Activated T-helper 9 cell treated with anti-CD3 and anti-CD28 coated beads, Interleukin-2, amount 50 U/mL, for 16 hours (primary cell): ENCODE measurements at places on chromosomes 1 and 21.

GRCh38 chr1:206691604-206692003 is 6.9 kb downstream of the MAPKAPK2 start:
- no peak for DNase-seq

DNA sequence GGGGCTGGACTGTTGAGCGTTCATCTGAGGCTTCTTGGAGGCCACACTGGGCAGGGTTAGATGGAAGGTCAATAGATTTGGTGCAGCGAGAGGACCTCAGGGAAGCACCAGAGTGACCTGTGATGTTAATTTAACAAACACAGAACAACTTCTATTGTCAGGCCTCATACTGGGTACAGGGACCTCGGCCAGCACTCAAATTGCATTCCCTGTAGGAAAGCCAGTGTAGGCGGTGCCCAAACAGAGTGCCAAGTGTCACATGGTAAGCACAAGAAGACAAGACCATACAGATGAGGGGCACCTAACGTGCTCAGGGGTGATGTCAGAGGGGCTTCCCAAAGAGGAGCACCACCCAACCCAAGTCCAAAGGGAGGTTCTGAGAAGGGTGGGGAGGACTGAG is 1.3 kb downstream of the TMEM269 start:
- no peak for DNase-seq

DNA sequence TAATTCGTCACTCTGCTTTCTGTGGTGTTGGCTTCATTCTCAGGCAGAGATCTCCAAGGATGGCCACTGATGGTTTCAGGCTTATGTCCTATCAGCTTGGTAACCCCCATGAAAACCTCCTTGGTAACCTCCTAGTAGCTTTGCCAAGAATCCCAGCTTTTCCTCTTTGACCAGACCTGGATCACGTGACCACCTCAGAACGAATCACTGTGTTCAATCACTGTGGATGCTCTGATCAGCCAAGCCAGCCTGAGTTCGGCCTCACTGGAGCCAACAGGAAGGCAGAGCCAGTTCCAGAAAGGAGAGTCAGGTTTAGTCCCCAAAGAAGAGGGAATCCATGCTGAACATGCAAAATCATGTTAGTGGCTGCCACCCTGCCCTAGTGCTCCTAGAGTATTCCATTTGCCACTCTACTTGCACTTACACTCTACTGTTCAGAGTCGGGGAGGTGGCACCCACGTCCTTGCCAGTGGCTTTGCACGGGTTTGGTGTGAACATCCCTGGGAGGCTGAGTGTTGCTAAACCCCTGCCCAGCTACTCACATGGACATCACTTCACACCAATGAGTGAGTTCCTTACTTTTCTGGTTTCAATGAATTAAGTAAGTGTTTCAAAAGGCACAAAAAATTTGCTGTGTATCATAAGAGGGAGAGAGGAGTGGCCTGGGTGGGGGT is 33.5 kb upstream of the SSBP3 start:
- DNase-seq, result no peak

DNA sequence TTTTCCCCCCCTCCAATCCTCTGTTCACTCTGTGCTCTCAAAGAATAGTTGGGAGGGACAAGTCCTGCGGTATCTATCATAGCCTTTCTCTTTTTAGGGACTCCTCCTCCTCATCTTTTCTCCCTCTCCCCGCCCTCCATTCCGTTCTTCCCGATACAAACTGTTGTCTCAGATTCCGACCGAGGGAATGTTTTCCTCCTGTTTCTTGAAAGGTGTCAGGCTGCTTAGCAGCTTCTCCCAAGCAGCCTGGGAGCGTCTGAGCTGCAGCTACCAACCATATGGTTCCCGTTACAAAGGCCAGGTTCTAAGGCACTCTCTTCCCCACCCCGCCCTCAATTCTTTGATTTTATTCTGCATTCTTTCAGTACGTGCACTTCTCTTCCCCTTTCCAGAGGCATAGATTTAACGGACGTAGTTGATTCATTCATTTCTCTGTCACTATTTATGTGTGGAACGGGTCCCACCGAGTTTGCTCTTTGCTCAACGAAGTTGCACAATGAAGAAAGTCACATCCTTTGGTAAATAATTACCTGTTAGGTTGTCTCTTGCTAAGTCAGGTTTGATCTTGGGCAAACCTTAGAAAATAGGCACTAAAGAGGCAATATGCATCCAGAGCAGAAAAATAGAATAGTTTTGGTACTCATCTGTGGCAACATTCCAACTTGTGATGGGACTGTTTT is 2.8 kb downstream of the ADGRL2 start:
- DNase-seq, result no peak

GRCh38 chr1:59871746-59872145 is 54.8 kb downstream of the CYP2J2 start:
- no peak for DNase-seq

DNA sequence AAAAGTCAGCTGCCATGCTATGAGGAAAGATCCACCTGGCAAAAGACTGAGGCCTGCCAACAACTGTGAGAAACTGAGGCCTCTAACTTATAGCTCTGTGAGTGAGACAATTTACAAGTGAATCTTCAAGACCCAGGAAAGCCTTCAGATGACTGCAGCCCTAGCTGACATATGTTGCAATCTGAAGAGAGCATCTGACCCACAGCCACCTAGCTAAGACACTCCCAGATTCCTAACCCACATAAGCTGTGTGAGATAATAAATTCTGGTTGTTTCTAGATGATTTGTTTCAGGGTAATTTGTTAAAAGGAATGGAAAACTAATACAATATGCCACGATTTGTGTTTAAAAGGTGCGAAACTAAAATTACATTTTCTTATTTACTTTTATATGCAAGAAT is 55.1 kb downstream of the HFM1 start:
- DNase-seq, result no peak

- DNase-seq, result no peak
These were observed 30.1 kb downstream of the ATF3 start for GRCh38 chr1:212638492-212639151.

- DNase-seq, result no peak
These were observed 280.1 kb downstream of the PTPRC start for GRCh38 chr1:198918920-198919319.

- no peak for DNase-seq
These were observed 27.8 kb upstream of the LYPD8 start for GRCh38 chr1:248783367-248783766.

DNA sequence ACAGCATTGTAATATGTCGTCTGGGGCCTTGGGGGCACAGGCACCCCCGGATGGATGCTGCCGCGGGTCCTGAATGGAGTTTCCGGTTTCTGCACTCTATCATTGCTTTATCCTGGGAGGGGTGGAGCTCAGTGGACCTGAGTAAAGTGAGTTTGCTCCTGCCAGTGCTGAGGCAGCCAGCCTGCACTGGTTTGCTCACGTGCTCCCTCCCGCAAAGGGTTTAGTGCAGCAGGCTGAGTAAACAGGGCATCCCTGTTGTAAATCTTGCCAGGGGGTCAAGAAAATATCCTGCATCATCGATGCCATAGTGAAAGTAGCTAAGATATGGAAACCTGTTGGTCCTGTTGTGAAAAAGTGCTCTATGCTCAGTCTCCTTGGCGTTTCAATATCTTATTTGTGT is 85.6 kb upstream of the BRINP3 start:
- no peak for DNase-seq

DNA sequence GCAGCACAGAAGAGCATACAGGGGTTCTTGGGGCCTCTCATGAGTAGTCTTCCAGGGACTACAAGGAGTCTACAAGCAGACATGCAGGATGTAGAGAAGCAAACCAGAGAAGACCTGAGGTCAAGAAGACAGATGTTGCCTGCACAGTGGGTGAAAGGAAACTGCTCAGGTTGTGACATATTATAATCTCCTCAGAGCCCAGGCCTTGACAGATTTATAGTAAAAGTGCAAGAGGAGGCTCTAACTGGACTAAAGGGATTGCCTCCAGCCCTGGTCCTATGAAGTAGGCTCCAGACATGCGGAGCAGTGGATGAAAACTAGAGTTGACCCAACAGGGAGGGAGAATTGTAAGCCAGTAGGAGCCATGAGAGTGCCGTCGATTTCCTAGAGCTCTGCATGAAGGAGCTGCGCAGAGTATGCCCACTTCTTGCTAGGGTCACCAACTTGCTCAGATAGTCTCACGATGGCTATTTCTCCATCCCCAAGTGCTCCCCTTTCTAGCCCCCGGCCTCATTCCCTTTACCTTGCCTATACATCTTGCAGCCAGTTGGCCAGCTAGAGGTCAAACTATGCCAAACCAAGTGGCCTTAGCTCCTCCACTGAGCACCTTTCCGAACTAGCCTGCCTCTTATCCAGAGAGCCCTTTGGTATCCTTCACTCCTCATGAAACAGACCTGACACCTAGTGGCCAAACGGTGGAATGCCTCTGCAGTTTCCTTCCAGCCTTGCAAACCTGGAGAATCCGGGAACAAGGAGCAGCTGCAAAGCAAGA is 36.2 kb upstream of the IPO9 start:
- DNase-seq, result peak; percentile 5

GRCh38 chr21:25512095-25513081 is 94.9 kb downstream of the MRPL39 start:
- no peak for DNase-seq

- no peak for DNase-seq
These were observed 321.1 kb downstream of the KCTD3 start for GRCh38 chr1:215888159-215888558.

GRCh38 chr1:94025383-94026340 is 95.3 kb downstream of the ABCA4 start:
- no peak for DNase-seq

GRCh38 chr1:165925498-165926079 is 98.2 kb downstream of the UCK2 start:
- DNase-seq, result no peak

DNA sequence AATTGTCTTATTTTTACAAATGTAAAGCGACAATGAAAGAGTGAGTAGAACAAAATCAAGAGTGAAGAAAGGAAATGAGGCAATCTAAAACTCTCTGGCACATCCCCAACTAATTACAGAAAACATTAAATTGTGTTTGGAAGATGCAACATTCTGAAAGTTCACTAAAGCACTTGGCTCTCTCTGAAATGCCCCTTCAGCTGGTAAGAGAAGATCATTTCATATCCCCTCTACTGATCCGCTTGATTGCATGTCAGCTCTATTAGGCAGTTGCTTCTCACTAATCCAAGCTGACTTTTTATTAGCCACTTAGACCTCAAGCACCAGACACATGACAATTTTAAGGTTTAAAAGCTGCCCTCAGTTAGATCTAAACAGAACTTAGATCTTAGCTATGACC is 262.8 kb upstream of the PRMT6 start:
- DNase-seq, result no peak

GRCh38 chr1:152110860-152111514 is 4.3 kb downstream of the TCHH start:
- no peak for DNase-seq

DNA sequence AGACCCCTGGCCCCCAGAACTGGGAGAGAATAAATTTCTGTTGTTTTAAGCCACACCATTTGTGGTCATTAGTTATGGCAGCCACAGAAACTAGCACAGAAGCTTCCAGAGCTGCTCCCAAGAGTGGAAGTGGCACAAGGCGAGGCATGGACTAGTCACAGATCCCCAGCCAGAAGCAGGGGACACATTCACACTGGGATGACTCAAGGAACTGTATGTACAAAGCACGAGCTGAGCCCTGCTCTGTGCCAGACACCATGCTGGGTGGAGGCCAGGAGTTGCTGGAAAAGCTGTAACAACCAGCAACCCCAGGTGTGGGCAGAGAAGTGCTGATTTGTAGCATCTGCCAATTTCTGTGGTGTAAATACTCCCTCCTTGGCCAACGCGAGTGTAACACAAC is 55.6 kb downstream of the TCP10L start:
- no peak for DNase-seq

GRCh38 chr1:21329209-21329844 is 39.1 kb upstream of the ECE1 start:
- no peak for DNase-seq

DNA sequence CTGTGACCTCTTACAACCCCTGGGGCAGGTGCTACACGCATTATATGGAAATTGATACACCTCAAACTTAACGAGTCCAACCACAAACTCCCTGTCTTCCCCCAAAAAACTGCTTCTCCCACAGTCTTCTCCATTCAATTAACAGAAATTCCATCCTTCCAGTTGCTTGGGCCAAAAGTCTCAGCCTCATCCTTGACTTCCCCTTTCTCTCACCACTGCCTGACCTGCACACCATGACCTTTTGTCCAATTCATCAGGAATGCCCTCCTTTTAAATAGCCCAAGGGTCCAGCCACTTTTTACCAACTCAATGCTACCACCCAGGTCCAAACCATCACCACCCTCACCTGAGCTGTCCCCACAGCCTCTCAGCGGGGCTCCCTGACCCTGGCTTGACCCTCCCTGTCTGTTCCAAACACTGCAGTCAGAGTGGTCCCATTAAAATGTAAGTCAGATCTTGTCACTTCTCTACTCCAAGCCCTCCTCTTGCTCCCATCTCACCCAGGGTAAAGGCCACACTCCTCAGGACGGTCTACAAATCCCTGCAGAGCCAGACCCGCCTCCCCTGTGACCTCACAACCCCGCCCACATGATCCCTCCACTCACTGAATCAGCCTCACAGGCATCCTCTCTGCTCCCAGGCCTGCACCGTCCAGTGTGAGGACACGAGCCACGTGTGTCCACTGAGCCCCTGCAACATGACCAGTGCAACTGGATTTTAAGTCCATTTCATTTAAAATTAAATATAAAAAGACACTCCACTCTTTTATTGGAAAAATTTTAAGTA is 18.5 kb downstream of the KCNN3 start:
- DNase-seq, result no peak

DNA sequence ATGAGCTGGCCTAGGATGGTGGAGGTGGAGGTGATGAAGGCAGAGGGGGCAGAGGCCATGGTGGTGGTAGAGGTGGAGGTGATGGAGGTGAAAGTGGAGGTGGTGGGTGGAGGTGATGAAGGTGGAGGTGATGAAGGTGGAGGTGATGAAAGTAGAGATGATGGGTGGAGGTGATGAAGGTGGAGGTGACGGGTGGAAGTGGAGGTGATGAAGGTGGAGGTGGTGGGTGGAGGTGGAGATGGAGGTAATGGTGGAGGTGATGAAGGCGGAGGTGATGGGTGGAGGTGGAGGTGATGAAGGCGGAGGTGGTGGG is 19.7 kb upstream of the NPHP4 start:
- no peak for DNase-seq

DNA sequence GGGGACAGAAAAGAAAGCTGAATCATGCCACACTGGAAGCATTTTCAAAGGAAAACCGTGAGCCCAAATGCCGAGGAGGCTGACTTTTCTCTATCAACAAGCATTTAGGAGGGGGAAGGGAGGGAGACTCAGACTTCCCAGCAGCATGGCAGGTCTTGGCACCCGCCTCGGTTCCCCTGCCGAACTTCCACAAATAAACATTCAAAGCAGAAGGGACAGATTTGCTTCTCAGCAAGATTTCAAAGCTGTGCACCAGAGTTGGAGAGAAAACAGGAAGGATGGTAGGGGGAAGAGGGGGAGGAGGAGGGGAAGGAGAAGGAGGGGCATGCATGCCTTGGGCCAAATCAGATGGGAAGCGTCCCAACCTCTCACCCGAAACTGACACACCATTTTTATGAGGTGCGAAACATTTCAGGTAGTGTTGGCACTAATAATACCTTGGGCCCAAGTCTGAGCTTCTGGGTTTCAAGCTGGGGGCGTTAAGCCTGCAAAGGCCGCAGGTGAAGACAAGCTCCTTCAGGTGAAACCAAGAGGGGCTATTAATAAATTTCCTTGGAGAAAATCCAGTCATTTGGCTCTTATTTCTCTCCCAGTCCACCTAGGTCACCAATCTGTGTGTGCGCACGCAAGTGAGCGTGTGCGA is 26.4 kb downstream of the ABCA4 start:
- DNase-seq, result no peak

GRCh38 chr1:220669005-220669404 is 21.2 kb upstream of the C1orf115 start:
- DNase-seq, result no peak

GRCh38 chr1:1082239-1082775 is 8.2 kb upstream of the RNF223 start:
- DNase-seq, result no peak
